NCI-H460 (cell line): ENCODE measurements at places on chromosomes 4 and X. TPM values are rescaled to one million over a fixed set of nuclear protein-coding genes. Genes with fewer than 3 reads are reported as not detected.

GLRB gene
- total RNA-seq: 14.7 and 15.8 TPM in 2 replicates

RTL5 gene
- total RNA-seq: 0.37 and 0.46 TPM in 2 replicates

SSX3 gene
- not detected in 2 replicates for total RNA-seq

SRPX gene
- 78.0 and 85.8 TPM in 2 replicates for total RNA-seq

MTCP1 gene
- total RNA-seq: 36.1 and 39.0 TPM in 2 replicates

CYTL1 gene
- not detected in 2 replicates for total RNA-seq

BEX2 gene
- 33.3 and 41.1 TPM in 2 replicates for total RNA-seq

CT55 gene
- total RNA-seq: not detected in 2 replicates

HAND2 gene
- not detected in 2 replicates for total RNA-seq

SPIN3 gene
- total RNA-seq: 24.0 and 26.5 TPM in 2 replicates

NDST3 gene
- 0.12 TPM in 1 of 2 replicates, not detected in the other for total RNA-seq

ZNF81 gene
- 6.5 and 8.1 TPM in 2 replicates for total RNA-seq

F8A2 gene
- not detected in 2 replicates for total RNA-seq

CLDN2 gene
- not detected in 2 replicates for total RNA-seq

TCEAL6 gene
- not detected in 2 replicates for total RNA-seq
